ENCODE measurements at places on chromosomes 12 and 14.

DNA sequence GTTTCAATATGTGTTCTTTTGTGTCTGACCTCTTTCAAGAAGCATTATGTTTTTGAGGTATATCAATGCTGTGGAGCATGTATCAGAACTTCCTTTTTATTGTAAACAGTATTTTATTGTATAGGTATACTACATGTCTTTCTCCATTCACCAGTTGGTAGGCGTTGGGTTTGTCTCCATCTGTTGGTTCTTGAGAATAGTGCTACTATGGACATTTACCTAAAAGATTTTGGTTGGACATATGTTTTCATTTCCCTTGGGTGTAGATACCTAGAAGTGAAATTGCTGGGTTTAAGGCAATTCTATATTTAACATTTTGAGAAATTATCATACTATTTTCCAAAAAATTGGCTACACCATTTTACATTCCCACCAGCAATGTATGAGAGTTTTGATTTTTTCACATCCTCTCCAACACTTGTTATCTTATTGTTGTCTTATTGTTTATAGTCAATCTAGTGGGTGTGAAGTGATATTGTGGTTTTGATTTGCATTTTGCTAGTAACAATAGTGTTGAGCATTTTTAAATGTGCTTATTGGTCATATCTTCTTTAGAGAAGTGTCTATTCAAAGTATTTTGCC, 409.2 kb downstream of the IPO8 start:
- no peak for DNase-seq

- DNase-seq, result no peak
Observed at GRCh38 chr12:102033991-102034745, 27.6 kb downstream of the WASHC3 start.

DNA sequence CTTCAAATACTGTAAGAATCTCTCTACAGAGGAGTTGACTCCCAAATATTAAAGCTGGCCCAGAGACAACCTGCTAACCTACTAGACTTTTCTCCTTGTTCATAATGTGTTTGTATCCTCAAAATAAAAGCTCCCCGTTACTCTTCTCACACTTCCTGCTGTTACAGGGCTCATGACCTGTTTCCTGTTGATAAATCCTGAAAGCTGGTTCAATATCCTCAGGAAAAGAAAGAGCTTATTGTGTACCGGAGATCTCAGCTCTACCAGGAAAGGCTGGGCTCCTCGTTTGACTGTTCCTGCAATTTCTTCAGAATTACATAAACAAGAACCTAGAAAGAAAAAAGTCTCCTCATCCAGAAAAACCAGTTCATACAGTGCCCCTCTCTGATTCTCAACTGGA, 30.8 kb downstream of the CLEC1A start:
- DNase-seq, result no peak

- DNase-seq, result no peak
Observed at GRCh38 chr14:94170136-94170535, 4.0 kb upstream of the PPP4R4 start.

- no peak for DNase-seq
Observed at GRCh38 chr12:52656616-52657015, 4.6 kb upstream of the KRT2 start.

DNA sequence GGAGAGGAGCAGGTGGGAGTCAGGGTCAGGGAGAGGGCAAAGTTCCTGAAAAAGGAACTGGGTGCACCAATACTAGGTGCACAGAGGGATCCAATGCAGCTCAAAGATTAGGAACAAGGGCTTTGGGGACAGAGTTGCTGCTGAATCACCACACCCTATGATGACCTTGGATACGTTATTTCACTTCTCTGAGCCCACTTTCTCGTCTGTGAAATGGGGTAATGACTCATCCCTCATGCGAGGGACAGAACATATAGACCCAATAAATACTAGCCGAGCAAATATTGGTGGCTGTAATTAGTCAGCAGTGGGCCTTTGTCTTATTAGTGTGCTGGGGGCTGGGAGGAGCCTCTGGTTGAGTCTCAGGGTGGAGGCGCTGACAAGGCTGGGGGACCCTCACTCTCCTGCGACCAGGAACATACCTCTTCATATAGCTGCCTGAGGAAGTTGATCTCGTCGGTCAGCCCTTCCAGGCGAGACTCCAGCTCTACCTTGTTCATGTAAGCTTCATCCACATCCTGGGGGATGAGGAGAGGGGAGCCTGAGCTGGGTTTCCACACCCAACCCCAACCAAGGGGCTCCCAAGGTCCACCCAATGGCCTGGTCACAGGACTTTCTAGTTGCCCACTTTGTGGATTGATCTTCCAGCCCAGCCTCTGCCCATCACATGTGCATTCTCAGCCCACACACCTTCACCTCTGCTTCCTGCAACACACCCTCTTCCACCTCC, 4.5 kb downstream of the KRT8 start:
- no peak for DNase-seq
